ENCODE measurements at places on chromosomes 16 and 17. TPM values are rescaled to one million over a fixed set of nuclear protein-coding genes. Genes with fewer than 3 reads are reported as not detected.

DNA sequence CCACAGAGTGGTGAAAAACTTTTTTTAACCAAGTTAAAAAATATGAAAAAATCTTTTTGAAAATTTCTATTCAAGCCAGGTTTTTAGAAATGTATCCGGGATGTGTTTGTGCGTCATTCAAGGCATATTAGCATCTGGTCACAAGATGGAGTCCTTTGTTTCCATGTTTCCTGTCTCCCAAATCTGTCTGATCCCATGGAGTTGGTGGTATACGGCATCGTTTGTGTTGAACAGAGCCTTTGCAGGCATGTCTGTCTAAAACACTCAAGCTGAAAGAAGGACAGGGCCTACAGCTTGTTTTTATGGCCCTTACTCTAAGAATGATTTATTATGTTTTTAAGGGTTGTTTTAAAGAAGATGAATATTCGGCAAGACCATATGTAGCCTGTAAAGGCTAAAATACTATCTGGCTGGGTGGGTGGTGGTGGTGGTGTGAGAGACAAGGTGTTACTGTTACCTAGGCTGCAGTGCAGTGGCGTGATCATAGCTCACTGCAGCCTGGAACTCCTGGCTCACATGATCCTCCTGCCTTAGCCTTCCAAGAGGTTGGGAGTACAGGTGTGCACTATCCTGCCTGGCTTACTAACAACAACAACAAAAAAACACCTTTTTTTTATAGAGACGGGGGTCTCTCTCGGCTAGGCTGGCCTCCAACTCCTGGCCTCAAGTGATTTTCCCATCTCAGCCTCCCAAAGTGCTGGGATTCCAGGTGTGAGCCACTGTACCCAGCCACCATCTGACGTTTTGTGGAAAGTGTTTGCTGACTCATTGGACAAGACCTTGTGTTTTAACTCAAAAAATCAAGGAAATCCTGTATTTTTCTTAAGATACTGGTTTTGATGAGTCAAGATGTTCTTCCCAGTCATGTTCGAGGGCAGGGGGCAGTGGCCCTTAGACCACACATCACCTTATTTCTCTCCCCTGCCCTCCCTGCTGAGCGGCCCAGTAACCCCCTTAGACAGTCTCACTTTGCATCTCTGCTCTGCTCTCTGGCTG, 52.2 kb downstream of the NDE1 start:
- DNase-seq = no peak

Gene HOXB8
- total RNA-seq = 6.3 TPM

DNA sequence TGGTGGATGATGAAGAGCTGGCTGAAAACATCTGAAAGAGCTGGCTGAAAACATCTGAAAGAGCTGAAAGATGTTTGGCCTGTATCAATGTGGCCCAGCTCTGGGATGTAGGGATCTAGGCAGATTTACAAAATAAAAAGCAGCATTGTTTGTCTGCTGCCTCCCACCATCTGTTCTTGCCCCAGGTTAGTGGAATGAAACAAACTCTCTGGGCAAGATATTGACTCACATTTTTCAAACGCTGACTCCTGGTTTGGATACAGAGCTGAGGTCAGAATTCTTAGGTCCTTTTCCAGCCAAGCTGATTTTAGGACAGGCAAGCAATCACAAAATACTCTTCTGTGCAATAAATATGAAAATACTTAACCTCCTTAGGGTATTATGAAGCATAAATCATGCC, 139.0 kb downstream of the STX8 start:
- no peak for DNase-seq

- no peak for DNase-seq
Observed at GRCh38 chr16:54285414-54286089, 1.0 kb downstream of the IRX3 start.

DNA sequence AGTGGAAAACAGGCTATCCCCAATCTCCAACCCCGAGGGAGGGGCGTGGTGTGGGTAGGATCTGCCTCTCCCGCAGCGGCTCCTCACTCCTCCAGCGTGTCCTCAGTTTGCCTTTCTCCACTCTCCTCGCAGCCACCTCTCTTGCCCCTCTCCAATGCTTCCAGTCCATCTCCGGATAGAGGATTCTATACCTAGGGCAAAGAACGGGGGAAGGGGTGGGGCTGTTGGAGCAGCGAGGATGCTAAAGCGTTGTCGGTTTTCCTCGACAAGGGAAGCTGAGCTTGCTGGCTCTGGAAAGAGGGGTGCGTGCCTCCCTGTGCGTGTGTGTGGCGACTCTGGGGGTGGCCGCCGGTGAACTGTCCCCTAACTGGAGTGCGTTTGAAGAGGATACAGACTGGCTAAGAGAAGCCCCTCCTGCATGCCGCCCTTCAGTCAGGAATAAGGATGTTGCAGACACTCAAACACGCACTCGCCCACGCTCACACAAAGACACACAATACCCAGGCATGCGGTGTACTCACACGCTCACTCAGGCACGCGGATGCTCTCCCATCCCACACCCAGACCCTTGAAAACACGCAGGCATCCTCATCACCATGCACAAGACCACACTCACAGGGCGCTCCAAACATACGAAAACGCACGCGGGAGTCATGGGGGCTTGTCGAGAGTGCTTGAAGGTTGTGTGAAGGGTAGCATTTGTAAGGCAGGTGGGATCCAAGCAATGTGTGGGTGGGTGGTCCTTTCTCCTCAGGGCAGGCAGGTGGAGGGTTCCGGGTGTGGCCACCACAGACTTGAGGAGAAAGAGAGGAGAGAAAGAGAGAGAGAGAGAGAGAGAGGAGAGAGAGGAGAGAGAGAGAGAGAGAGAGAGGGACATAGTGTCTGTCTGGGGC, 655 bp upstream of the GPR139 start:
- DNase-seq = no peak

GRCh38 chr17:77675411-77675810, 283.1 kb upstream of the TNRC6C start:
- DNase-seq = no peak

DNA sequence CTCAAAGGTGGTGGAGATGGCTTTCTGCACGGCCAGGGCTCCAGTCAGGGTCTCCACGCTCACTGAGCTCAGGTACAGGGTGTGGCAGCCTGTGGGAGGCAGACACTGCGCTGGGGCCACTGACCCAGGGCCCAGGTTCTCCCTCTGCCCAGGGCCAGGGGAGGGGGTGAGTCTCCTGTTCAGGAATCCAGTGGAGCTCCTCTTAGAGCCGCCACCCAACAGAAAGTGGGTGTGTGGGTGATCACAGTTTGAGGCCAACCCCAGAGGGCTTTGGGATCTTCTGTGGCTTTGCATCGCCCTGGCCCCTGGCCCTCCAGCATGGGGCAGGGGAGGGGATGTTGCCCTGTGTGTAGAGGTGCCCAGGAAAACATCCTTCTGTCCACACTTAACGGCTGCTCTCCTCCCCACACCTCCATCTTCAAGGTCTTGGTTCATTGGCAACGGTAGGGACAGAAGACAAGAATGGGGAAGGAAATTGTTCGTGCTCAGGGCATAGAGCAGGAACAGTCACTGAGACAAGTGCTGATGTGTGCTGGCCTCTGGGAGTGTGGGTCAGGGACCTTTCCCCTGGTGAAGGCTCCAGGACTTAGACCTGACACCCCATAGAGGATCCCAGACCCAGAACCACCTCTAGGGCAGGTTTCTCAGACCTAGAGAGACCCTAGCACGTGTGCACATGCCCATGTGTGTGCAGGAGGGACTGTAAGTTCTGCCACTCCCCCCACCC, 21.5 kb downstream of the TNS4 start:
- no peak for DNase-seq

DNA sequence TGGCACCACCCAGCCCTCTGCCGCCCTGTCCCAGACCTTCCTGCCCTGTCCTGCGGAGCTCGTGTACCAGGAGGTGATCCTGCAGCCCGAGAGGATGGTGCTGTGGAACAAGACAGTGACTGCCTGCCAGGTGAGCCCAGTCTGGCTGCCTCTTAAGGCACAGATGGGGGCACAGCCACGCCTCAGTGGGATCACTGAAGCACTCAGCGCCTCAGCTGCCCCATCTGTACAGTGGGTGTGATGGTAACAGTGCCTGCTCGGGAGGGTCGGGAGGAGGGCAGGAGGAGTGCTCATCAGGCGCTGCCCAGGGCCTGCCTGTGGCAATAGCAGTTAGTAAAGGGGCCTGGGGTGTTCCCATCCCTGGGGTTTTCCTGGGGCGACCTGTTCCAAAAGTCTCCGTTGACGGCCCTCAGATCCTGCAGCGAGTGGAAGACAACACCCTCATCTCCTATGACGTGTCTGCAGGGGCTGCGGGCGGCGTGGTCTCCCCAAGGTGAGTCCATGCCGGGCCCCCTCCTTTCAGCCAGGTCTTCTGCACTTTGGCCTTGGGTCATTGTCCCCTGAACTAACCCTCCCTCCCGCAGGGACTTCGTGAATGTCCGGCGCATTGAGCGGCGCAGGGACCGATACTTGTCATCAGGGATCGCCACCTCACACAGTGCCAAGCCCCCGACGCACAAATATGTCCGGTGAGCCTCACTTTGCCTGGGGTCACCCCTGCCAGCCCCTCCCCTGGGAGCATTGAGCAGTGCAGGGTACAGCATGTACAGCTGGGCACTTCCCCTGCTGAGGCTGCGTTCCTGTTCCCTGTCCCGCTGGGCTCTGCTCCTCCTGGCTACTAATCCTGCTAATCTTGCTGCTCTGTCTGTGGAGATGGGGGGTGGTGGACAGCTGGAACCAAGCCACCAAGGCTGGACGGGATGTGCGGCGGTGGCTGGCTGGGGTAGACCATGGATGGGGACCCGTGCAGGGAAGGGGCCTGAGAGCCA, 4.5 kb upstream of the TCAP start:
- DNase-seq = no peak

Gene HBQ1
- total RNA-seq = not detected

Gene HSD17B2
- 181 TPM for total RNA-seq

DNA sequence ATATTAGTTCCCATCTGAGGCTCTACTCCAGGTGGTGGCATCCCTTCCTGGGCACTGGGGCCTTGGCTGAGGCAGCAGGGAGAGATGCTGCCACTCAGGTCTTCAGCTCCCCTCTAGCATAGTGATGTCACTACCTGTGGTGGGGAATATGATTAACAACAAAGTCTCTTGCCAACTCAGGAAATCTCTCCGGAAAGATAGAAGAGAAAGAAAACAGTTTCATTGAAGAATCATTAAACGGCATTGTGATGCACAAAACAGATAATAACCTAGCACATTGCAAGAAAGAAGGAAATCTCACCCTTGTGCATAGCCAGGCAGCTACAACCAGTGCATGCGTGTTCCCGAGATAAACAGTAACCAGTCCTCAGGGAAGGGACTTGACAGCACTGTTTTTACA, 12.2 kb upstream of the ZNF267 start:
- DNase-seq = no peak

DNA sequence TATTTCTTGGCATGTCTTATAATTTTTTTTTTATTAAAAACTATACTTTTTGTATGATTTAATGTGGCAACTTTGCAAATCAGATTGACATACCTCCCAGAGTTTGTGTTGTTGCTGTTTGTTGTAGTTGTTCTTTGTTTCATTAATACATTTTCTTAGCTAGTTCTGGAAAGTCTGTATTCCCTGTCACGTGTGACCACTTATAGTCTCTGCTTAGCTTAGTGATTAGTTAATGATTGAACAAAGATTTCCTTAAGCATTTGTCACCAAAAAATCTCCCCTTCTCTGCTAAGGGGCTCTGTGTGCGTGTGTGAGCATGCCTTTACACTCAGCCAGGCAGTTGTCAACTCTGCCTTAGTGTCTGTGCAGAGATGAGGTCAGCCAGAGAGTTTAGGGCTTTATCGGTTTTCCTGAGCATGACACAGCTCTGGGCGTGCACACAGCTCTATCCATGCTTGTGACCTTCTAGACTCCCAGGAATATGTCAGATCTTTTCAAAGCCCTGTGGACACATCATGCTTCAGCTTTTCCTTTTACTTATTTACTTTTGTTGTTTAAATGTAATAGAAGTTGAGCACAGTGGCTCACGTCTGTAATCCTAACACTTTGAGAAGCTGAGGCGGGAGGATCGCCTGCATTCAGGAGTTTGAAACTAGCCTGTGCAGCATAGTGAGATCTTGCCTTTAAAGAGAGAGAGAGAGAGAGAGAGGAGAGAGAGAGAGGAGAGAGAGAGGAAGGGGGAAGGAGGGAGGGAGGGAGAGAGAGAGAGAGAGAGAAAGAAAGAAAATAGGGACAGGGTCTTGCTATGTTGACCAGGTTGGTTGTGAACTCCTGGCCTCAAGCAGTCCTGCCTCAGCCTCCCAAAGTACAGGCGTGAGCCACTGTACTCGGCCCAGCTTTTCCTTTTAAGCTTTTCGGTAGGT, 21.9 kb downstream of the DNAI2 start:
- no peak for DNase-seq

Gene GAST
- not detected for total RNA-seq
